ENCODE measurements at places on chromosomes 6 and 20.

DNA sequence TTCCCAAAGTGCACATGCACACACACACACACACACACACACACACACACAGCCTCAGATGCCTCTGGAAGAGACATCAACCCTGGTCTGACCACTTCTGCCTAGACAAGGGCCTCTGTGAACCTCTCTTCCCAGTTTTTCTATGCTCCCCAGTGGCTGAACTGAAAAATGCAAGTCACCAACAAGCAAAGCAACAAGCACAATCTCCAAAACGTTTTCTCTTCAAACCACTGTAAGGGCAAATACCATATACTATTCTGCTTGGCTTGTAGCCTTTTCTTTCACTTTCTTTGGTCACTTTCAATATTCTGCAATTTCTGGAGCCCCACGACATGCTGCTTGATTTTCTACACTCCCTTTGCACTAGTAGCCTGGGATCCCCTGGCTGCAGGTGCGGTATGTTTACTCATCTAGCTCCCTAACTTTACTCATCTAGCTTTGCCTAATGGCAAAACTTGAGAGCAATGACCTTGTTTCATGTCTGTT, 121.4 kb upstream of the DST start:
- DNase-seq: no peak

- no peak for DNase-seq
Observed at GRCh38 chr20:54208548-54209176, 775 bp downstream of the PFDN4 start.

GRCh38 chr6:8819446-8819845, 384.1 kb upstream of the SLC35B3 start:
- DNase-seq: no peak

GRCh38 chr6:8627085-8627861, 191.9 kb upstream of the SLC35B3 start:
- no peak for DNase-seq

DNA sequence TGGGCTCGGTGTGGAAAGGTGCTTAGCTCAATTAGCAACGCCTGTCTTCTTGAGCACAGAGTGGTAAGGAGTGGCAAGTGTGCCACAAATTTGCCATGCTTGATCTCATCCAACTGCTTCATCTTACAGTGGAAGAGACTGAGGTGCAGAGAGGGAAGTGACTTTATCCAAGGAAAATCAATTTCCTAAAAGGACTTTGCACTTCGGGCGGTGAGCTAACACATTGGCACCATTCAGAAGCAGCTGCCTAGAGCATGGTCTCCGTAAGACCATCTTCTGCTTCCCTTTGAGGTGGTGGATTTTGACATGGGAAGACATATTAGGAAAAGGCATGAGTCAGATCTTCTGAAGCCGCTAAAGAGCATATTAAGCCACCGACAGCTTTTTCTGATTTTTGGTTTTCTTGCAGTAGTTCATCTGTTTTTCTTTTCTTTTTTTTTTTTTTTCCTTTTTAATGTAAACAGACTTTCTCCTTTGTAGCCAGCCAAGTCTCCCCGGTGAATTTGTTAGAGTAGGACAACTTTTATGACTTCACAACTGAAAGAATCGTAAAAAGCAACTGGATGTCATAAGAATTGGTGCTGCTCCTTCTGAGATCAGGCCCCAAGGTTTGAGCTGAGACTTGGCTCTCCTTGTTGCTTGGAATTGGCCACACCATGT, 273.2 kb downstream of the CDC5L start:
- no peak for DNase-seq

DNA sequence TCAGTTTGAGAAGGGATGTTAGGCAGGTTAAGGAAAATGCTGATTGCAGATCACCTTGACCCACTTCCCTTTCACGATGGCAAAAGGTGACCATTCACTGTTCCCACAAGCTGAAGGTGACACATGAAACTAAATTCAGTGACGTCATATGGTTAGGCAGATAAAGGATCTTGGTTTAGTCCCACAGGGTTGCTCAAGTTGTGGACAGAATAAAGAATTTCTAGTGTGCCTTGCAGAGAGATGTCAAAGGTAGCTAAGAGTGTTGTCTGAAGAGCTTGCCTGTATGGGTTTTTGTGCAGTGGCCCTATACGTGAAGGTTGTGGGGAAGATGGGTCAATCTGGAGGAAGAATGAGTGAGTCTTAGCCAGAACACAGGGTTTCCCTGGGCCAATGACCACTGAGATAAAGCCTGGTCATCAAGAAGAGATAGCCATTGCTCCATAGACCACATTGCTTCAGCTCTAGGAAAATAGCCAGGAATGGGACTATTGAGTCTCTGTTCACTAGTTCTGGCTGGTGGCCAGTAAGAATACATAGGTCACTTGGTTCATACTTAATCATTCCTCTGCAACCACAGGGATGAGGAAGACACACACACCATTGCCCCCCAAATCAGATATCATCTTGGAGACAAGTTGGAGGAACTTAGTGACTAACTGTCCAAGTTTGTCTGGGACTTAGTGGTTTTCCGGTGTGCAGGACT, 148.5 kb upstream of the ATXN1 start:
- DNase-seq: no peak

DNA sequence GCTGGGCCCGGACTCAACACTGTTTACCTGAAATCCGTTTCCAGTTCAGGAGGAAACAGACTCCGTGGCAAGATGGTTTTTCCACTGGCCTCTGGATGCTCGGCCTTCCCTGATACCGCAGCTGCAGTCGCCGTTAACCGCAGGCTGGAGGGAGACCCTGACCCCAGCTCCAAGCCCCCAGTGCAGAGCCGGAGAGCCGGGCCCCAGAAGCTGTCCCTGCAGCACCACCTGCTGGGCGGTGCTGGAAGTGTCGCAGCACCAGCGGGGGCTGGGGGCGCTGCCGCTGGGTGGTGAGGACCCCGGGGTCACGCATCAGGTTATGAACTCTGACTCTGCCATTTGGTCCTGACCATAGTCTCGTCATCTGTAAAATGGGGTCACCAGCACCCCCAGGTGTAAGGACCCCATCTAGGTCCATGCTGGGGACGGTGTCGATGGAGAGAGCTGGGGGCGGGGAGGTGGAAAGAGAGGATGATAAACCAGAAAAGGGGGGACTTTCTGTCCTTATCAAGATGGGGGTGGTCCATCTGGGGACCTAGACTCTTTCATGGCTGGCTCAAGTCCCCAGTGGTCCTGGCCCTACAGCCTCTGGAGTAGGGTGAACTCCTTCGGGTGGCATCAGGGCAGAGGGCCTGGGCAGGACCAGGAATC, 20.8 kb upstream of the CHRNA4 start:
- no peak for DNase-seq

DNA sequence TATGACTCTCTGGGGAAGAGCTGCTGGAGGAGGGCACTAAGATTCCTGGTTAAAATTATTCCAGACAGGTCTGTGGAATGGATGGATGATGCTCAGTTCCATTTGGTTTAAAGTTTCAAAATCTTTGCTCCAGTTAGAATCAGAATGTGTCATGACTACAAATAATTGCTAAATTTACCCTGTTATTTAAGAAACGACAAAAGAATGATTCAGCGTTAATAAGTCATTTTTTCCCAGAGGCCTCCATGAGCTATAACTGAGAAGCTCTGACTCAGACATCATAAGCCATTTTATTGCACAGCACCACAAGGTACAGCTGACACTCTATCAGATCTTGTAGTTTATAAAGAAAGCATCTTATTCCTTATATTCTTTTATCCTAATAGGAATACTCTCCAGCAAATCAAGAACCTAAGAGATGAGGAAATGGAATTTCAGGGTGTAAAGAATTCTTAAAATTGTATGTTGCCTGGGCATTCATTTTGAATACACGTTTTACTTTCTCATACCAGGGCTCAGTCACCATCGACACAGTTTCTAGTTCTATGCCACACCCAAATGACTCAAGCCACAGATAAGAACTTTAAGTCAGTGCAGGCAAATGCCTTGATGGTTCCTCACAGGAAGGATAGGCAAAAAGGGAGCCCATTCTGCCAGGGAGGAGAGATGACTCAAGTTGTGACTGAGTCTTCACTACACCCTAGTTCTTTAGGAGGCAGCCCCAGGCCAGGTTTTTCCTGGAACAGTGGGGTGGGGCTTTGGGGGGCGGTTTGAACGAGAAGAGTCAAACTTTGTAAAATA, 636.0 kb downstream of the MMUT start:
- DNase-seq: no peak

DNA sequence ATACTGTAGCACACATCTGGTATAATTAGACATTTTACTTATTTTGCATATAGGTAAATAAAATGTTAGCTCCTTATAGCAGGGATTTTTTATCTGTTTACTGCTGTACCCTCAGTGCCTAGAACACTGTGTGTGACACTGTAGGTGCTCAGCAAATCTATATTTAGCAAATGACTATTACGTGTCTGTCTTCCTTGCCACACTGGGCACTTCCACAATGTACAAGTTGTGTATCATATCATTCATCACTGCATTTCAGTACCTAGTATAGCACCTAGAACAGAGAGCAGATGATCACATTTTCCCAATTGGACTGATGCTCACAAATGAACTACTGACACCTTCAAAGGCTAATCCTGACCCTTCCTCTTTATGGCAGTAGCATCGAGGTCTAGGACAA, 115.6 kb downstream of the MYB start:
- DNase-seq: no peak

DNA sequence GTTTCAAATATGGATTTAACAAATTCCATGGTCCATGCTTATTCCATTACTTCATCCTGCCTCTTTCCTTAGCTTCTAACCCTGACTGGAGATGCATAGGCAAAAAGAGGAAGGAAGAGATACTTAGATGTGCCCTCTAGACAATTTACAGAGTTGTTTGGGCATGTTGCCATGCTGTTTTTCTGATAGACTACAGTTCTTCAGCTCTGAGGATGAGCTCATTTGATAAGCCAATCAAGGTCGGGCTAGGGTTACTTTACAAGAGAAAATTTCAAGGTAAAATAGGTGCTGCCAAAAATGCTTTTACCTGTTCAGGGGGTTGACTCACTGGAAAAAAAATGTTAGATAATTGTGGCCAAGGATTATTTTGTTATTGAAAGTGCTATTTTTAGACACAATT, 5.9 kb downstream of the HCRTR2 start:
- DNase-seq: no peak

- DNase-seq: no peak
Observed at GRCh38 chr6:33981421-33981820, 164.5 kb downstream of the GRM4 start.

- no peak for DNase-seq
Observed at GRCh38 chr6:35141007-35141655, at the start of gene TCP11. TCP11 (minus strand) TSS chr6:35141339; CDS start chr6:35140870, 469 bp downstream.

DNA sequence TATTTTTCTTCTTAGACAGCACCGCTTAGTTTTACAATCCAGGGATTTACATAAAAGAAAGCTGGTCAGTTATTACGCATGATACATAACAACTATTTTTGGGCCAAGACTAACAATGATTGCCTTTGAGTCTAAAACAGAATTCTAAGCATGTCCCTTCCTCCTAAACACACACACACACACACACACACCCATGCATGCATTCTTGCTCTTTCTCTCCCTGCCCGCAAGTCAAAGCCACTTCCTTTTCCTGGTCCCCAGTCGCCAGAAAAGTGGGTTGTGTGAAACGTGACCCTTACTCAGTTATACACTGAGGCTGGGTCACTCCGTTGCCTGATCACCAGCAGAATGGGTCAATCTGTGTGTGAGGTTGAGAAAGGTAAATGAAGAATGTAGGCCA, 31.4 kb downstream of the FYN start:
- DNase-seq: no peak

GRCh38 chr6:16851044-16851540, 89.8 kb upstream of the ATXN1 start:
- DNase-seq: peak; percentile 95

DNA sequence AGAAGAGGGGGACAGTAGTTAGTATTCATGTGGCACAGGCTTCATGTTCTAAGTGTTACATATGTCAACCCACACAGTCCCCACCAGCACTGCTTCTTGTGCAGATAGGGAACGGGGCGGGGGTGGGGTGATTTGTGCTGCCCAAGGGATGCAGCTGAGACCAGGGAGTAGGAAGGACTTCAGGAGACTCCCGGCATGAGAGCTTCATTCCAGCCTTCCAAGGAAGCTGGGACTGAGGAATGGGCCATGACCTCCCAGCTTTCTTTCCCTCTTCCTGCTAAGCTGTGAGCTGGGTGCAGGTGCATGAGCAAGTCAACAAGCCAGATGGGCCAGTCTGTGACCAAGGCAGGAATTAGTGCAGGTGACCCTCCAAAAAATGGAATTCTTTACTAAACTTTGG, 9.2 kb downstream of the BEND3 start:
- no peak for DNase-seq

GRCh38 chr20:49400904-49401303, 81.6 kb downstream of the KCNB1 start:
- DNase-seq: no peak

- DNase-seq: no peak
Observed at GRCh38 chr20:56060486-56060885, 55.2 kb upstream of the CBLN4 start.

GRCh38 chr6:133683606-133684005, 205.3 kb upstream of the TCF21 start:
- no peak for DNase-seq

- peak; percentile 48 for DNase-seq
Observed at GRCh38 chr20:37564388-37565133, 36.9 kb upstream of the BLCAP start.

DNA sequence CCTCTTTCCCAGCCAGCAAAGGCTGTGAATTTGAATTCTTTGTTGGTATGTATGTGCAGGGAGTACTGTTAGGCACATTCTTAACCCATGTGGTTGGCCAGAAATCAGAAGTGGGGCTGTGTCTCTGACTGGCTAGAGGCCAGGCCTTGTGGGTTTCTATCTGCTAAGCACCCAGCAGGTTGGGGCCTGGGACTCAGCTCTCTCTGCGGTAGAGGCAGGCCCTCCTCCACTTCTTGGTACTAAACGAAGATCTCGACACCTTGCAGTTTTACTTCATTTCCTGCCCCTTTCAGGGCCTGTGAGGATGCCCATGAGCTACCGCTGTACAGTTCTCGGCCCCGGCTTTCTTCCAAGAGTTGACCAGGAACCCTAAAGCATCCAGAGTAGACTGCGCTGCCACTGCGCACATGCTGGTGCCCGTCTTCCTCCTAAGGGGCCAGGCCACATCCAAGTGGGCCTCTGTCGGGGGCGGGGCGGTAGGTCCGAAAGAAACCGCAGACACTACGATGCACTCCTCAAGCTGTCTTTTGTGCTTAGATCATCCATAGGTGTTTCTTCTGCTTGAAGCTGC, 51.1 kb downstream of the TCP11 start:
- DNase-seq: no peak

DNA sequence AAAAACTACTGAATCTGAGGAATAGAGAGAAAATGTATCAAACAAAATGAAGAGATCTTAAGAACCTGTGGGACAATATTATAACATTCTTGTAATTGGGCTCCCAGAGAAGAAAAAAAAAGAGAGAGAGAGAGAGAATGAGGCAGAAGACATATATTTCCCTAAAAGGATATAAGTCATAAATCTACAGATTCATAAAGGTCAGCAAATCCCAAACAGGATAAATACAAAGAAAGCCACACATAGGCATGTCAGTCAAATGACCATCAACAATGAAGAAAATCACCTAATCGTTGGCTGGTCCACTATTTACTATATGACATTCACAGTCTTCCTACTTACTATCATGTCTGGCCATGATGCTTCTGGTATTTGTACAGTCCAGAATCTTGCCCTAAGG, 190.3 kb downstream of the GMDS start:
- DNase-seq: no peak

All from NCI-H748 treated with DMSO at 0.1 percent for 48 hours (cell line).